ENCODE measurements at places on chromosomes 2 and 18.

DNA sequence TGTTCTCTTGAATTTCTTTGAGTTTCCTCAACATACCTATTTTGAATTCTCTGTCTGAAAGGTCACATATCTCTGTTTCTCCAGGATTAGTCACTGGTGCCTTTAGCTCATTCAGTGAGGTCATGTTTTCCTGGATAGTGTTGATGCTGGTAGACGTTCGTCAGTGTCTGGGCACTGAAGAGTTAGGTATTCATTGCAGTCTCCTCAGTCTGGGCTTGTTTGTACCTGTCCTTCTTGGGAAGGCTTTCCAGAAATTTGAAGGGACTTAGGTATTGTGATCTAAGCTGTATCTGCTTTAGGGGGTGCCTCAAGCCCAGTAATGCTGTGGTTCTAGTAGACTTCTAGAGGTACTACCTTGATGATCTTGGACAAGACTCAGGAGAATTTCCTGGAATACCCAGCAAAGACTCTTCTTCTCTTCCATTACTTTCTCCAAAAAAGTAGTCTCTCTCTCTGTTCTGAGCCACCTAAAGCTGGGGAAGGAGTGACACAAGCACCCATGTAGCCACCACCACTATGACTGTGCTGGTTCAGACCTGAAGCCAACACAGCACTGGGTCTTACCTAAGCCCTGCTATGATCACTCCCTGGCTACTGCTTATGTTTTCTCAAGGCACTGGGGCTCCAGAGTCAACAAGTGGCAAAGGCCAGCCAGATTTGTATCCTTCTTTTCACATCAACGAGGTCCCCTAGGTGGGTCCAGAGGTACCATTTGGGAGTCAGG is 852.0 kb downstream of the BCL11A start:
- DNase-seq: no peak

GRCh38 chr2:113180131-113180946 is 6.6 kb downstream of the PSD4 start:
- no peak for DNase-seq

DNA sequence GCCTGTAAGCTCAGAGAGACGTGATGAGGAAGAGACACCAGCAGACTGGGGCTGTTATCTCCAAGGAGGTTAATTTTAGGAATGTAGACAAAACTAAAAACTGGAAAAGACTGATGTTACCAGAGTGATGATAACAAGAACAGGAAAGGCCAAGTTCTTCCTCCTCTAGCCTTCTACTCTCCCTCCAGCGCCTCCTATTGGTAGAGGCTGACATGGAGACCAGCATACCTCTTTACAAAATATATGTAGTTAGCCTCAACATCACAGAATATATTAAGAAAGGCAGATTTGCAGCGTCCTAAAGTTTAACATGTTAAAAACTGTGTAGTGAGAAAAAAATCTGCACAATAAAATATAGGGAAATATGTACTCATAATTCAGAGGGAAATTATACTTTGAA is 66.0 kb downstream of the TCF4 start:
- no peak for DNase-seq

- DNase-seq: no peak
Measured at GRCh38 chr18:60649842-60650536, 277.4 kb upstream of the MC4R start.

GRCh38 chr2:74425523-74425922 is 4.0 kb downstream of the WDR54 start:
- no peak for DNase-seq

GRCh38 chr2:20291106-20291564 is 59.5 kb downstream of the PUM2 start:
- no peak for DNase-seq

- no peak for DNase-seq
Measured at GRCh38 chr18:23099621-23100020, 35.7 kb upstream of the CABLES1 start.

GRCh38 chr2:33494155-33494779 is 17.8 kb downstream of the RASGRP3 start:
- no peak for DNase-seq

DNA sequence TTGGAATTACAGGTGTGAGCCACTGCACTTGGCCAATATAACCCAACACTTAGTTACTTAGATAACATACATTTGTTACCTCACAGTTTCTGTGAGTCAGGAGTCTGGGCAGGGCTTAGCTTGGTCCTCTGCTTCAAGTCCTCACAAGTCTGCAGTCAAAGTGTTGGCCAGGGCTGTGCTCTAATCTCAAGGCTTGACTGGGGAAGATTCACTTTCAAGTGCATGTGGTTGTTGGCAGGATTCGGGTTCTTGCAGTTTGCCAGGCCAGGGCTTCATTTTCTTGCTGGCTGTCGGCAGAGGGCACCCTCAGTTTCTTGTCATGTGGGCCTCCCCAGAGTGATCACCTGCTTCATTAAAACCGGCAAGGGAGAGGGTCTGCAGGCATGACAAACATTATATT is 103.7 kb downstream of the SLC4A3 start:
- no peak for DNase-seq

DNA sequence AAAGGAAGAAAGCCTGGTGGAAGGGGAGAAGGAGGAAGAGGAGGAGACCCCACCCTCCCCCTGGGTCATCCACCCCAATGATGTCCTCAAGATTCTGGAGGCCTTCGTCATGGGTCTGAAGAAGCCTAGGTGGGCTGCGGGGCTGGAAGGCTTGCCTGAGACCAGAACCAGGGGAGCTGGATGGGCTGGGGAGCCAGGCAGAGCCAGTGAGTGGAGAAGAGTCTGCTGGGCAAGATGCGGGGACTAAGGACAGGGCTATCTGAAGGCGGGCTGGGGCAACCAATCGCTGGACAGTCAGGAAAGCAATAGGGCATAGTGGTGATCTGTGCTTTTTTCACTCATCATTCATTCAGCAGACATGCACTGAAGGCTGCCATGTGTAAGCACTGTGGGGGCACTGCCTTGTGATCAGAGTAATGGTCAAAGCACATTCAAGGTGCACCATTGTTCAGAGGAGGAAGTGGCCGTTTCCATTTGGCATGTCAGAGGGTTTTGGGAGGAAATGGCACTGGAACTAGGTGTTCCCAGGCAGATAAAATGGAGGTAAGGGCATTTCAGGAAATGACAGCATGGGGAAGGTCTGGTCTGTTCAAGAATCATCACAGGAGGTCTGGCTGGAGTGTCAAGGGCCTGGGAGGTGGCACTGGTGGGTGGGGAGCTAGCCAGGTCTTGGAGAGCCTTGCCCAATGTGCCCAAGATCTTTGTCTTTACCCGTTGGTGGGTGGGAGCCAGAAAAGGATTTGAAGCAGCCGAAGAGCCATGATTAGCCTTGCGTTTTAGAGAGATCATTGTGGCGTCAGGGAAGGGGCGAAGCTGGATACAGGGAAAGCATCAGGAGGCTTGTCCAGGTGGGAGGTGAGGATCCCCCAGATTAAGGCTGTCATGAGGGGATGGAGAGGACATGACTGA is 24.2 kb downstream of the OTOF start:
- DNase-seq: no peak

GRCh38 chr2:33320573-33320972 is 155.9 kb upstream of the RASGRP3 start:
- no peak for DNase-seq

DNA sequence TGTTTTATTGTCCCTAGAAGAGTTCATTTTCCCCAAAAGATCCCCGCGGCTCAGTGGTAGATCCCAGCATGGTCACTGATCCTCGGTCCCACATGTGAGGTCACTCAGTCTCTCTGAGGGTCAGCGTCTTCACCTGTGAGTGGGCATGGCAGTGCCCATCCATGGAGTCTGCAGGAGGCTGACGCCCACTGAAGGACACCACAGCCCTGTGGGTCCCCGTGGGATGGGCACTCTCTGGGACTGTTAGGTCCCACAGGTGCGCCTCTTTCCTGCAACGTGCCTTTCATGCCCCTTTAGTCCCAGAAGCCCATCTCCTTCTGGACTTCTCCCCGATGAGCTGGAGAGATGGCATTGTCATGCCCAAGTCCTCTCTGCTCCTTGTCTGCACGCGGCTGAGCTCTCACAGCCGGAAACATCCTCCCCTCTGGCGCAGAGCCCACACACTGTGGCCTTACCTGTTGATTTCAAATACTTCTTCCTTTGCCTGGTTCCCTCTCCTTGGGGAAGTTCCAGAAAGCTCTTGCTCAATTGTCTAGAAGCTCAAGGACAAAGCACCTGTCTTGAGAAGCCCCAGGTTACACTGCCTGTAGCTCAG is 75.9 kb downstream of the PTGR3 start:
- DNase-seq: no peak

DNA sequence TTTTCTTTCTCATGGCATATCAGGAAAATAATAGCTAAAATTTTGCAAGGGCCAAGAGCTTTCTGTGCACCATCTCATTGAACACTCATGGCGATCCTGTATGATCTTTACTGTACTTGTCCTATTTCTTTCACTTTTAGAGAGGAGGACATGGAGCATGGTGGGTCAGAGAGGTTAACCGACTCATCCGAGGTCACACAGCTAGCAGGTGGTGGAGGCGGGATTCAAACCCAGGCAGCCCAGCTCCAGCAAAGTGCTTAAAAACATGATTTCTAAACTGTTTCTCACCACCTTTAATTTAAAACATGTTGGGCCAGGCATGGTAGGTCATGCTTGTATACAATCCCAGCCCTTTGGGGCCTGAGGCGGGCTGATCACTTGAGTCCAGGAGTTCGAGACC is 6.4 kb downstream of the NGEF start:
- DNase-seq: no peak

GRCh38 chr18:35949903-35950627 is 22.4 kb upstream of the RMP24 start:
- DNase-seq: peak; percentile 24

GRCh38 chr2:196839574-196839973 is 30.4 kb upstream of the C2orf66 start:
- no peak for DNase-seq

GRCh38 chr18:22456547-22456946 is 38.8 kb upstream of the CTAGE1 start:
- no peak for DNase-seq

DNA sequence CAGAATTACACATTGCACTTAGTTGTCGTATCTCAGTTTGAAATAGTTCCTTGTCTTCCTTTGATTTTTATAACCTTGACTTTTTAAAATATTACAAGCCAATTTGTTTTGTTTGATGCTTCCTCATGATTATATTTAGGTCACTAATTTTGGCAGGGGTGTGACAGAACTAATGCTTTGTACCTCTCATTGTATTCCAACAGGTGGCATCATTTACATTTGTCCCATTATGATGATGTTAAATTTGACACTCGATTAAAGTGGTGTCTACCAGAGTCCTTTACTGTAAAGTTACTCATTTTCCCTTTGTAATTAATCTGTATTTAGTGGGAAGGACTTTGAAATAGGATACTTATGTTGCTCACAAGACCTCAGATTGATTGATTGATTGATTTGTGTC is 21.5 kb upstream of the MFSD2B start:
- no peak for DNase-seq

DNA sequence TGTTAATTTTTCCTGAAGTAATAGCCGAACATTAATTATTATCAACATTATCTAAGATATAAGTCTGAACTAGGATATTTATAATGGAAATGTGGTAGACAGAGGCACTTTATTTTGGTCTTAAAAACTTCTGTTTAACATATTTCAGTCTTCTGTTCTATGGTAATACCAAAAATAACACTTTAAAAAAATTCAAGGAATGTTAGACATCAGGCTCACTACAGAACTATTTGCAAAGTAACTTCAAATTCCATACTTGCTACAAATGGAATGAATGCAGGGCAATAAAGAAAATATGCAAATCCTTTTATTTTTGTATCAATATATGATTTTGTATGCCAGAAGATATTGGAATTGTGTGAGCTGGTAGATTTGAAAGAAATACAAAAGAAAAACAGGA is 345.5 kb upstream of the DSEL start:
- DNase-seq: no peak

- DNase-seq: no peak
Measured at GRCh38 chr2:127644066-127645025, 1.6 kb upstream of the GPR17 start.

Measured in stimulated activated CD4-positive, alpha-beta T cell treated with anti-CD3 and anti-CD28 coated beads, Interleukin-15, amount 100 ng/mL, for 1 hour (primary cell).